Foreskin keratinocyte (primary cell): ENCODE measurements at places on chromosomes 7 and 10. TPM values are rescaled to one million over a fixed set of nuclear protein-coding genes. Genes with fewer than 3 reads are reported as not detected.

DNA sequence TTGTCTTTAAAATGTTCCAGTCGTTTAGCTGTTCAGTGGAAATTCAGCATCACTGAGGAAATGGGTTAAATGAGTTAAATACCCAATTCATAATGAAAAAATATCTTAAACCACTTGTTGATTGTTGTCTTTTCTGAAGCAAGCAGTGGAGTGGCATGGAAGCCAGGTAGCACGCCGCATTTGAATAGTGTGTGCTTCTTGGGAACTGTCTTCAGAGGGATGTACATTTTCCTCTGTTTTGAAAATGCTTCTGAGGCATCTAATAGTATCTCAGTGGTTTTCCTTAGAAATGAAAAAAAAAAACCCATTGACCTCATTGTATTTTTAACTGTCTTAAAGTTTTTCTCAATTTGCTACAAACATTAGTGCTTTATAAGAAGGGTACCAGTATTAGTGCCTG, 28.1 kb downstream of the C10orf53 start:
- no peak for DNase-seq

GRCh38 chr10:86684331-86685097, 16.2 kb downstream of the LDB3 start:
- no peak for DNase-seq

DNA sequence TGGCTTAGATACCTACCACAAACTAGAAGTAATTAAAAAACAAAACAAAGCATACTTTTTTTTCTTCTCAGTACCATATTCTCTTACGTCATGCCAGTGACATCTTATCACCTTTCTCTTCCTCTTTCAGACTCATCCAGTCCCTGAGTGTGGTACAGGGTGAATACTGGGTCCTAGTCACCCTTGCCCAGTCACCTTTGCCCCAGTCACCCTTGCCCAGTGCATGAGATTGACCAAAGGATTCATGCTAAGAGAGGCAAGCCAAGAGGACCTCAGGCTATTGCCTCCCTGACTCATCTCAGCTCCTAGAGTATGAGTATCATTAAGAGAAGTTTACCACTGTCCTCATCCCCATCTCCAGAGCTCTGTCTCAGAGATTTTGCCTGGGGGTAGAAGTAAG, 10.0 kb upstream of the TSPAN12 start:
- DNase-seq: peak; percentile 54

DNA sequence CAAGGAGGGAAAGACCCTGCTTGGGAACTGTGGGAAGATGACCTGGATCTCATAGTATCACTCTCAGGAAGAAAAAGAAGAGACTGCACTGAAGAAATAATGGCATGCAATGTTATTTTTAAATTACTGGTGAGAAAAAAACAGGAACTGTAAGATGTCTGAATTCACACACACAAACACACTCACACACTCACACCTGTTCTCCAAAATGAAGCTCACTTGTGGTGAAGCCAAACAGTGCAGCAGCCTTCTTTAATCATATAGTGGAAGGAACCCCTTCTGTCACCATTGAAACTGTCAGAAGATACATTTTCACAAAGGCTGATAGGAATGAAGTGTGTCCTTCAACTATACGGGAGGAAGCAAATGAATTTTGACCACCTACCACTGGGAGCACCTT, 156.5 kb upstream of the GHITM start:
- DNase-seq: no peak

Gene TDRD1
- 0.11 TPM in 1 of 2 replicates, not detected in the other for total RNA-seq

GRCh38 chr10:26987851-26988250, 112.4 kb downstream of the ANKRD26 start:
- DNase-seq: peak; percentile 2

DNA sequence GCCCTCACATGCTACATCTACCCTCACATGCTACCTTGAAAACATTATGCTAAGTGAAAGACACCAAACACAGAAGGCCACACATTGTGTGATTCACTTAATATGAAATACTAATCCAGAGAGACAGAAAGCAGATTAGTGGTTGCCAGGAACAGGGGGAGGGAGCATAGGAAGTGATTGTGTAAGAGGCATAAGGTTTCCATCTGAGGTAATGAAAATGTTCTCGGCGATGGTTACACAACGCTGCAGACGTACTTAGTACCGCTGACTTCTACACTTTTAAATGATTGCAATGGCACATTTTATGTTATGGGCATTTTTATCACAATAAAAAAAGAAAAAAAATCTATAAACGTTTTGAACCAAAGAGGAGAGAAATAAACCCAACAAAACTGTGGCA, 742.3 kb downstream of the TYW1 start:
- DNase-seq: no peak

- no peak for DNase-seq
Measured at GRCh38 chr10:11037991-11038390, 20.3 kb downstream of the CELF2 start.

Gene AKR1C2
- total RNA-seq: 6.8 and 8.6 TPM in 2 replicates

GRCh38 chr7:94957061-94957460, 49.7 kb downstream of the PPP1R9A start:
- DNase-seq: no peak

Gene GDF2
- total RNA-seq: not detected in 2 replicates

Gene PNLIP
- total RNA-seq: not detected in 2 replicates

DNA sequence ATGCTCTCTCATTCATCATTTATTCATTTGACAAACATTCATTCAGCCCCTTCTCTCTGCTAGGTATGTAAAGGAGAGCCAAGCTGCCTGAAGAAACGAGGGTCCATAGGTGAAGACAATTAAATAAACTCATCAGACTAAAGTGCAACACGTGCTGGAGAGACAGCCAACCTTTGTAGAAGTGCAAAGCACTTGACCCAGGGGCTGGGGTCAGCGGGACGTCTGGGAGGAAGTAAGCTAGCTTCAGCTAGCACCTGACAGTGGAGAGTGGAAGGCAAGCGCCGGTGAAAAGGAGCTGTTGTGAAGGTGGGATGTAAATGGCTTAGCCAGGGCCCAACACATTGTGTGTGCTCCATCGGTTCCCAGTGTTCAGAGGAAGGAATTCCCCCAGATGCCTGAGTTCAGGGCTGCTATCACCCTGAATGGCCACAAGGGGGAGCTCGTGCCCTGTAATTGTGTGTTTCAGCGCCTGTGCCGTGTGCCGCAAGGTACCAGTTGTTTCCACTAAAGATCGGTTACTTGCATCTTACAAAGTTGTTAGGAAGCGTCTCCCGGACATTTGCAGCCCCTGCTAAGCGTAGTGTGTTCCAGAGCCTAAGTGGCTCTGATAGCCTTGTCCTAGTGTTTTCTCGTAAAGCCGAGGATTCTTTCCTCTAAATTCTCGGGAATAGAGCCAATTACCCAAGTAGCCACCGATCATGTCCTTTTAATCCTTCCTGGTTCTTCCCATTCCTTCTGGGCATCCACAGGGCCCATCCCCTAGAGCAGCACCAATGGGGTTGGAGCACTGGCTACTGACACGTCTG, 30.6 kb downstream of the TLX1 start:
- DNase-seq: peak; percentile 57

Gene TMEM229A
- not detected in 2 replicates for total RNA-seq

Gene TSPAN33
- total RNA-seq: 1.4 and 4.5 TPM in 2 replicates

GRCh38 chr10:12430406-12430982, 81.1 kb downstream of the CAMK1D start:
- DNase-seq: no peak

DNA sequence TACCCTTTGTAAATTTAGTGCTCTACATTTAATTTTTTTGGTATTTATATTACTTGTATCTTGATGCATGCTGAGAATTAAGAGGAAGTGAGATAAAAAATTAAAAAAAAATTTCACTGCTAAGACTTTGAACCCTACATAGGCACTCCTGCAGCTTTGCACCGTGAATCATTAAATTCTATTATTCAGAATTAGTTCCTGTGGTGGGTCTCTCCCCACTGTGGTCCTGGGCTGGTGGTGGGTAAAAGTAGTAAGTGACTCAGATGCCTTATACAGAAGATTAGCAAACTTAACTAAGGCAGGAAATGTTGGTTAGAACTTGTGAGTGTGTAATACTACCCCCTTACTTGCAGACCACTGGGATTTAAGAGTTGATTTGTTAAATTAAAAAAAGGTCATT, 72.6 kb downstream of the AP3M1 start:
- no peak for DNase-seq

DNA sequence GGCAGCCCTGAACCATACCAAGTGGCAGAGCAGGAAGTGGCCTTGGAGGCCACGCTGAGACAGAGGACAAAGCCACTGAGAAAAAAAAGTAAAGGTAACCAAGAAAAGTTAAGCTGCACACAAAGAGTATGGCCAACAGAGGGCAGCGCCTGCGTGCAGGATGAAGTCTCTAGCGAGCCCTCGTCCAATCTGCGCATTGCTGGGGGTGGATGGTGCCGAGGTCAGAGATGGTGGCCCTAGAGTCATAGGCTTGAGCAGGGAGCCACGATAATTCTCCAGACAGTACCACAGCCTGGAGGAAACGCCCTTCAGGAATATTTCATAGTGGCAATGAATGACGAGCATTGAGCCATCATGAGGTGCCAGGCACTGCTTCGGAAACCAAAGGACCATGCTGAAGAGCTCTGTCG, 9.7 kb downstream of the ATP6V0E2 start:
- DNase-seq: no peak

DNA sequence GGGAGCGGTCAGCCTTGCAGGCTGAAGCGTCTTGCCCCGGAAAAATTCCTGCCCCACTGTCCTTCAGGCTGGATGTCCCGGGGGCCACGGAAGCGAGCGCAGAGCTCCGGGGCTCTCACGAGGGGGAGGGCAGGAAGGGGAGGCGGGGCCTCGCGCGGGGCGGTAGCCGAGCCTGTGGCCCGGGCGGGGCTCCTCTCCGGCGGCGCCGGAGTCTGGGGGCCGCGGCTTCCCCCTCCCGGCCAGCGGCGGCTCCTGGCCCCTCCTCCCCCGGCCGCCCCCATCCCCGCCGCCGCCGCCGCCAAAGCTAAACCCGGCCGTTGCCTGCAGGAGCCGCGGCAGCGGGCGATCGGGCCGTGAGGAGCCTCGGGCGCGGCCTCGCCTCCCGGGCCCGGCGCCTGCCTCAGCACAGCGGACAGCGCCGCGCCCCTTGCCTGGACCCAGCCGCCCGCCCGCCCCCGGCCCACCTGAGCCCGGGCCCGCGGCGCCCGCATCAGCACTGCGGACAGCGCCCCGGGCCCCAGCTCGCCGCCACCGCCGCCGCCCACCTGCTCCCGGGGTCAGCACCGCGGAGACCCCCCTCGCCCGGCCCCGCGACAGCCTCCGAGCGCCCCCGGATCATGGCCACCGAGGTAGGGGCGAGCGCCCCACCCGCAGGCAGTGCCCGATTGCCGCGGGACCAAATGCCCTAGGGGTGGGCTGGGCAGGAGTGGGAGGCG, at the start of gene GOLGA7B:
GOLGA7B (plus strand) TSS at position 157 of the 716 bp plus-strand sequence; CDS start at position 618, 461 bp downstream.
- DNase-seq: no peak

GRCh38 chr10:1264001-1264400, 207.8 kb downstream of the WDR37 start:
- DNase-seq: no peak

DNA sequence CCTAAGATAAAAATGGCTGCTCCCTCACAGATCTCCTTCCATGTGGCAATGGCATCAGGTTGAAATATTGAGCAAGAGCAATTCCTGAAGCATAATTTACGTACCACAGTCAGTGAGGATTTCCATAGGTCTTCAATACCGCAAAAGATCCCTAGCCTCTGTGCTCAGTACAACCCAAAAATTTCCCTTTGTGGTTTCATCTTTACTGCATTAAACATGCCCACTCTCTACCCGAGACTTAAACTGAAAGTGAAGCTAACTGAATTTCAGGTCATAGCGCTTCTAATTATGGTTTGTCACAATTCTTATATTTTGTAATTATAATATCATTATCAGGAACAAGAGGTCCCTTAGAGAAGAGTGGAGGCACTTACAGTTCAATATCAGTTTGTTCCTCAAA, 1071.1 kb downstream of the XPNPEP1 start:
- no peak for DNase-seq

- peak; percentile 50 for DNase-seq
Measured at GRCh38 chr7:13077466-13077865, 390.0 kb downstream of the ARL4A start.

- peak; percentile 58 for DNase-seq
Measured at GRCh38 chr7:19648791-19649190, 60.0 kb downstream of the POLR1F start.

DNA sequence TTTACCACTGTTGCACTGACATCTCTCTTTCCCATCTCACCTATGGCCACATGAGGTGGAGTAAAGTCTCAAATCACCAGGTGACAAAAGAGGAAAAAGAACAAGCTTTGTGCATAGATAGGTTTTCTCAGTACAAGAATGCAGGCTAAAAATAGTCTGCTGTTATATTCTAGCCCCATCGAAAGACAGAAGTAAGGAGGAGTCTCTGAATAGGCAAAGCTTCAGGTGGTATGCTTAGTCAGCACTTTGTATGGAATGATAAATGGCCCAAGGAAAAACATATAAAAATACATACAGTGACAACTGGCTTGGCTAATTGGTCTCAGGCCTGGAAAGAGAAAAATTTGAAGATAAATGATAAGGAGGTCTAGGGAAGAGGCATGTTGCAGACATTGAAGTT, 39.6 kb upstream of the KCND2 start:
- DNase-seq: no peak

Gene FAM131B
- total RNA-seq: 0.18 and 0.20 TPM in 2 replicates

- DNase-seq: no peak
Measured at GRCh38 chr7:76281006-76281705, 21.3 kb upstream of the HSPB1 start.

Gene CCDC186
- total RNA-seq: 13.9 and 14.6 TPM in 2 replicates

DNA sequence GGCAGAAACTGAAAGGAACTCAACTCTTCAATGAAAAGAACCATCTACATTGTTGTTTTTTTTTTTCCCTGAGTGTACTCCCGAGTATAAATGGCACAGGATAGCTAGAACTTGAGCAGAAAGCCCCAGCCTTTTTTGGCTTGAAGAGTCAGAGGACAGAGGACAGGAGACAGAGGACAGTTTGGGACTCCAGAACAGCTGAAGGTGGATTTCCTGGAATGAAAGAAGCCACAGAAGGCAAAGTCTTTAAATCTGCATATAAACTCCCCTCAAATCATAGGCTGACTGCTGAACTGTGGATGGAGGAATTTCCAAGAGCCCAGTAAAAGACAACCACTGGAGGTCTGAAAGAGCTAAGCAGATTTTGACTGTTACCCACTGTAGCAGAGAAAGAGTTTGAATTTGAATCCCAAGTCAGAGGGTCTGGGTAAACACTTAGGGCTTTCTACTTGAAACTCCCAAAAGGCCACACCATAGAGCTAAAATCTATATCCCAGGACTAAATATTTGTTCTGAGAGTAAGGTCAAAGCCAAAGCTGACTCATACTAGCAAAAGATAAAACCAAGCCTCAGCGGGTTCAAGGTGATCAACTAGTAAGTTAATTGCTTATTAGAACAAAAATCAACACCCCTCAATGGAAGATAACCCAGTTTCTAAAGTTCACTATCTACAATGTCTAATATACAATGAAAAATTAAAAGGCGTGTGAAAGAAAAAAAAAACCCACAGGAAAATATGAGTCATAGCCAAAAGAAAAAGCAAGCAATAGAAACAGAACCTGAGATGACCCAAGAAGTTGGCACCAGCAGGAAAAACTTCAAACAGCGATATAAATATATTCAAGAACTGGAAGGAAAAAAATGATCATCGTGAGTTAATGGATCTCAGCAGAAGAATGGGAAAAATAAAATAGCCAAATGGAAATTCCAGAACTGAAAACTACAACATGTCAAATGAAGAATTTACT, 1.8 kb upstream of the OPN1SW start:
- no peak for DNase-seq

GRCh38 chr7:141477865-141478264, 73.3 kb upstream of the AGK start:
- no peak for DNase-seq

Gene PON3
- 1.7 and 2.0 TPM in 2 replicates for total RNA-seq

Gene IRF5
- total RNA-seq: 0.81 and 1.1 TPM in 2 replicates

GRCh38 chr10:75100764-75101291, 10.6 kb upstream of the SAMD8 start:
- no peak for DNase-seq
